ENCODE measurements at places on chromosomes 7 and 10.

GRCh38 chr7:18481776-18482175 lies 13.8 kb upstream of the HDAC9 start:
- DNase-seq = no peak

DNA sequence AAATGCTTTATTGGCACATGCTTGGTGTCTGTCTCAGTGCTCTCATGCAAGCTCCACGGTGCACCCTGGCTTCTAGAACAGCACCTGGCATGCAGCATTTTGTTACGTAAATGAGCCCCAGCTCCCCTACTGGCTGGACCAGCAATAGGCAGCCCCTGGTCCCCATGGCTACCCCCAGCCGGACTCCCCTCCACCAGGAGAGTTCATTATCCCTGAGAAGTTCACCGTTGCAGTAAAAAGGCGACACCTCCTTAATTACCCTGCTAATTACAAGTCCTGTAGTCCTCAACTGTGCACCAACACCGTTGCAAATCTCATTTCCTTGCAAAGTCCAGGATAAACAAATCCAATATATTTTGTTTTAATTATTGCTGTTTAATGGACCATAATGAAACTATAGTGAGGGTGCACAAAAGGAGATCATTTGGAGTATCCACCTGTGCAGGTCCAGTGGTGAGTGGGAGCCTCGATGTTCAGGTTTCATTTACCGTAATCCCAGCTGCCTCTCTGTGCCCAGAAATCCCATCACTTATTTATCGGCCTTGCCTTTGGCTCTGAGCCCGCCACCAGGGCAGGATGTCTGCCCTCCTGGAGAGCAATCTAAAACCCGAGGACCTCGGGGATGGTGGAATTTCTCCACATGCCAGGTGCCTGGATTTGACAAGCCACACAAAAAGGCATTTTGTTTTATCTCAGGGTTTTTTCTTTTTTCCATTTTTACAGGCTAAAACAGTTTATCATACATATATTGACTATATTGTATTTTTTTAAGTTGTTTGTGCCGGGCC lies 12.8 kb upstream of the DRGX start:
- DNase-seq = no peak

DNA sequence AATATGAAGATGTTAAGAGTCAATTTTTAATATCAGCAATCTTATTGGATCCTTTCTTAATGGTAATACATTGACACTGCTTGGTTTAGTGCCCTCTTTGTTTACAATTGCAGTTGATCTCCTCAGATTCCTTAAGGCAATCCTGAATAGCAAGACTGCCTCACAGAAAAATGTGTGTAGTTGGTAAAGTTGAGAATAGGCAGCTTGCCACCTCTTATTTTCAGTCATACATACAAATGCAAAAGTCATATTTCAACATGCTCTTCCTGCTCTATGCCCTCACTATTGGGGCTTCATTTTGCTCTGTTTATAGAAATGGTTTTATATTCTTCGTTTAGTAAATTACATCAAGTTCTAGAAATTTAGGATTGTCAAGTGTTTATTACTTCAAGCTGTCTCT lies 661.1 kb upstream of the ANKRD30A start:
- no peak for DNase-seq

DNA sequence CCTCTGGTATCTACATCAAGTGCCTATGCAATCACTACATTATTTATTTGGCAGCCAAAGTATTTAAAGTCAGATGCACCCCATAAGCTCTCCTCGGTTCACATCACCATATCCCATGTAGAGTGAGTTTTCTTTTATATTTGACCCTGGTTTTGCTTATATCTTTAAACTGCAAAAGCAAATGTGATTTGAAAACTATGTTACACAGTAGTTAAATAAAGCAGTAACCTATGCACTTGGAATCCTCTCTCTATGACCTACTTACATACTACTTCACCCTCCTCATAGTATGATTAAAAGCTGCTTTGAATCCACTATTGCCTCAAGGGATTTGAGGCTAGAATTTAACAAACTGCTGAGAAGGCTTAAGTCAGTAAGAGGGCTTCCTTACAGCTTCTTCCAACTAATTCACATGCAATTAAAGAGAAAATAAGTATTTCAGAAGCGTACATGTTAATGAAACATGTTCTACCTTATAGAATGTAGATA lies 2.2 kb upstream of the CELF2 start:
- DNase-seq = no peak

DNA sequence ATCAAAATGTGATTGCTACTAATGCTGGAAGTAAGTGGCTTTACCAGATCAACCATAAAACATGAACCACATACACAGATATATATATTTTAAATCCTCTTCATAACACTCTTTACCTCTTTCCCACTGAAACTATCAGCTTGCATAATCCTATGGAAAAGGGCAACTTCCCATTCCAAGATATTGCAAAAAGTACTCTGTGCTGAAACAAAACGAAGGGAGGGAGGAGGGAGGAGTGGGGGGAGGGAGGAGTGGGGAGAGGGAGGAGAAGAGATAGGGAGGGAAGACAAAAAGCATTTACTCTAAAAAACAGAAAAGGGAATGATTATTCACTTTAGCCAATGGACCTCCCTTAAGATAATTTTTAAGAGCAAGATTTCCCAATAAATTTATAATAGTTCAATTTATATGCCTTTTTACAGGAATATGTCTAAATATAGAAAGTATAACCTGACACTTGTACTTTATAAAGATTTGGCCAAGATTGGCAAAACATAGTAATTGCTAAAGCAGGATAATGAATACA lies 344.8 kb upstream of the NFE2L3 start:
- DNase-seq = no peak

DNA sequence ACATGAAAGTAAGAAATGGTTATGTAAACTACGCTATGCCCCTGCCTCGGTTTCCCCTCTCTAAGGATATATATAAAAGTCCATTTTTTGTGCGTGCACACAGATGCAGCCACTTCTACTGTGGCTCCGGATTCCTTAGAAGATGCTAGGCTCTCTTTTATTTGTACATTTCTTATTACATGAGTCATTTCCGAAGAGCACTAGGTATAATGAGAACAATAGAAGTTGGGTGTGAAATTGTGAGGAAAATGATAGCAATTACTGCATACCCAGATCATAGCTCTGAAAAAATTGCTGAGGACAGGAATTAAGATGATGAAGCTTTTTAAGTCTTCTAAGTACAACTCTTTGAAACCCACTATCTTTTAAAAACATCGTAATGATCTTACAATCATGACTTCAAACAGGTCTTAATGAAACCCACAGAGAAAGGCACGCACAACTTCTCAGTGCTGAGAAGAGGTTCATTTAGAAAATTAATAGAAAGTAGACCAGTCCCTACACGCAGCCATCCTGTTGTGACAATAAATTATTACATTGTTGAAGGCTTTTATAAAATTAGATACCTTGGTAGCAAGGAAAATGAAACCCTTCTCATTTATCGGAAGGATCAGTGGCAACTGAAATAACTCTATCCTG lies 96.2 kb upstream of the FGFR2 start:
- DNase-seq = no peak

- no peak for DNase-seq
Observed at GRCh38 chr7:125358551-125359167, 429.0 kb upstream of the POT1 start.

GRCh38 chr7:90764848-90765570 lies 168.9 kb downstream of the CDK14 start:
- DNase-seq = no peak

- peak; percentile 30 for DNase-seq
Observed at GRCh38 chr10:88114368-88114767, 250.9 kb downstream of the PTEN start.

GRCh38 chr7:95155965-95156364 lies 168.4 kb downstream of the PON1 start:
- no peak for DNase-seq

DNA sequence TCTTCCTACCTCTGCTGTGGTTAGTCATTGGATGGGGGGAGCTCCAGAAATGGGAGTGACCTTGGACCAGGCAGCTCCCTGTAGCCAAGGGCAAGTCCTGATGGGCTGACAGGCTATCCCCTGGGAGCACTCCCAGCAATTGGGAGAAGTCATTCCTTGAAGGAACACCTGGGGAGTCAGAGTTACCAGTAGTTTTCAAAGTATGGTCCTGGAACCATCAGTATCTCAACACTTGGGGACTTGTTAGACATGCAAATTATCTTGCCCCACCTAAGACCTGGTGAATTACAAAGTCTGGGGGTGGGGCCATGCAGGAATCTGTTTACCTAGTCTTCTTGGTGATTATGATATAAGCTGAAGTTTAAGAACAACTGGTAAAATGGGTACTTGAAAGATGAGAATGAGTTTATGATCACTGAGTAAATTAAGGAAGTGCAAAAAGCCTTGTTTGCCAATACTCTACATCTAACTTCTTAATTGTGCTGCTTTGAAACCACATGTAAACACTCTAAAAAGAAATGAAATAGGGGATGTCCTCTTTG lies 287.3 kb upstream of the LRRN3 start:
- no peak for DNase-seq

GRCh38 chr10:43177595-43177994 lies 39.4 kb downstream of the CSGALNACT2 start:
- no peak for DNase-seq

GRCh38 chr10:77253147-77253545 lies 384.5 kb downstream of the KCNMA1 start:
- no peak for DNase-seq

DNA sequence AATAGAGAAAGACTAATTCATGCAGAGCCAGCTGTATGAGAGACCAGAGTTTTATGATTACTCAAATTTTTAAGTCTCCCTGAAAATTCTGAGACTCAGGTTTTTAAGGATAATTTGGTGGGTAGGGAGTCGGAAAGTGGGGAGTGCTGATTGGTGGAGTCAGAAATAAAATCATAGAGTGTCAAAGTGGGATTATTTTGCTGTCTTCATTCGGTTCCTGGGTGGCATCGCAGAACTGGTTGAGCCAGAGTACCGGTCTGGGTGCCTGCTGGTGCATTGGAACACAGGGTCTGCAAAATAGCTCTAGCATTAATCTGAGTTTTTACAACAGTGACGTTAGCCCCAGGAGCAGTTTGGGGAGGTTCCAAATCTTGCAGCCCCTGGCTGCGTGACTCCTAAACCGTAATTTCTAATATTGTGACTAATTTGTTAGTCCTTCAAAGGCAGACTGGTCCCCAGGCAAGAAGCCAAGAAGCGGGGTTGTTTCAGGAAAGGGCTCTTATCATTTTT lies 32.4 kb downstream of the GPRIN2 start:
- no peak for DNase-seq

DNA sequence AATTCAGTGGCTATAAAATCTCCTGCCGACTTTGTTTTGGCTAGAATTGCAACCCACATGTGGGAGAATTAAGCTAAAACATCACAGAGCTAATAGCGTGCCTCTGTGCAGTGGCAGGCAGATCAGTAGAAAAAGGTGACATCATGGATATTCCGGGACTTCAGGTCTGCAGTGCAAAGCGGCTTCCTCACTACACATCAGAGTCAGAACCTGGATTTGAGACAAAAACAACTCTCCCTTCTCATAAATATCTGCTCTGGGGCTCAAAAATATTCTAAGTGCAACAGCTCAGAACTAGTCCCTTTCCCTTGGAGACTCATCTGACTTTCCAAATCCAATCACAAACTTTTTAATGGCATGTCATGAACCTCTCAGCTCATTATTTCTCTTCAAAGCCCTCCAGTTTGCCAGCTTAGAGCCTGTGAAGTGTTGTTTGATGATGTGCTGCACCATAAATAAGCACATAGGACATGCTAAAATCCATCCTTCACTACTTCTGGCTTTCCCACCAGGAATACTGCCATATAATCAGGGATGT lies 337.1 kb downstream of the RNLS start:
- no peak for DNase-seq

- DNase-seq = no peak
Observed at GRCh38 chr7:79137942-79138341, 315.5 kb downstream of the MAGI2 start.

DNA sequence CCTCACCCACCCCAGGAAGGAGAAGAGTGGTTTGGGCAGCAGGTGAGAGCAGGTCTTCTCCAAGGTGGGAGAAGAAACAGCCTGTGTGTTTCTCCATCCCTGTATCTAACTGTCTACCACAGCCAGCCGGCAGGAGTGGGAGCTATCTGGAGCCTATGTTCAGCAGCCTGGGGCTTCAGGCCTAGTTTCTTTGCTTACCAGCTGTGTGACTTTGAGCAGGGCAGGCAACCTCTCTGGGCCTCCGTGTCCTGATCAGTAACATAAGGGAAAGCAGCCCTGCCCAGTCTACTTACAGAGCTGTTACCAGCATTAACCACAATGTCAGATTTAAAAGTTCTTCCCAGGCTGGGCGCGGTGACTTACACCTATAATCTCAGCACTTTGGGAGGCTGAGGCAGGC lies 450.7 kb upstream of the ZMIZ1 start:
- no peak for DNase-seq

DNA sequence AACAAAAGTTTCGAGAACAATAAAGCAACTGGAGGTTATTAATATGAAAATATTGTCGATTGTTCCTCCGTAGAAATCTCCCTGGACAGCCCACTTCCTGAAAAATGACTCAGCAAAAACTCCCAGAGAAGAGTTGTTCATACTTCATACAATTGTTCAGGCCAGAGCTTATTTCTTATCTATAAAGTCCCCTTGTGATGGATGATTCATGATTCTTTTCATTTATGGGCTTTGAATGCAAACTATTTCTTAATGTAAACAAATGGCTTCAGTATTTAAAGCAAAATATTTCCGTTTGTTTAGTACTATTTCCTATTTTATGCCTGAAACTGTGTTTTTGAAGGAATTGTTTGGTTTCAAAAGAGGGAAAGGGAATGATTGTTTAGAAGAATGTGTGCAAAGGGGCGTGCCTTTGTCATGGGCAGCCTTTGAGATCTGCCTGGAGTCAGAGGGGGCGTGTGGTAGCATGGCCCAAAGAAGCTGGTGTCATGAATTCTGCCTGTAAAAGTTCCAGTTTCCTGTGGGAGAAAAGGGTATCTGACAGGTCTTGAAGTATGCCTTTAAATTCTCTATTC lies 26.2 kb upstream of the EXOC6 start:
- peak; percentile 13 for DNase-seq

- DNase-seq = peak; percentile 53
Observed at GRCh38 chr7:128755819-128756476, 16.8 kb downstream of the CALU start.

DNA sequence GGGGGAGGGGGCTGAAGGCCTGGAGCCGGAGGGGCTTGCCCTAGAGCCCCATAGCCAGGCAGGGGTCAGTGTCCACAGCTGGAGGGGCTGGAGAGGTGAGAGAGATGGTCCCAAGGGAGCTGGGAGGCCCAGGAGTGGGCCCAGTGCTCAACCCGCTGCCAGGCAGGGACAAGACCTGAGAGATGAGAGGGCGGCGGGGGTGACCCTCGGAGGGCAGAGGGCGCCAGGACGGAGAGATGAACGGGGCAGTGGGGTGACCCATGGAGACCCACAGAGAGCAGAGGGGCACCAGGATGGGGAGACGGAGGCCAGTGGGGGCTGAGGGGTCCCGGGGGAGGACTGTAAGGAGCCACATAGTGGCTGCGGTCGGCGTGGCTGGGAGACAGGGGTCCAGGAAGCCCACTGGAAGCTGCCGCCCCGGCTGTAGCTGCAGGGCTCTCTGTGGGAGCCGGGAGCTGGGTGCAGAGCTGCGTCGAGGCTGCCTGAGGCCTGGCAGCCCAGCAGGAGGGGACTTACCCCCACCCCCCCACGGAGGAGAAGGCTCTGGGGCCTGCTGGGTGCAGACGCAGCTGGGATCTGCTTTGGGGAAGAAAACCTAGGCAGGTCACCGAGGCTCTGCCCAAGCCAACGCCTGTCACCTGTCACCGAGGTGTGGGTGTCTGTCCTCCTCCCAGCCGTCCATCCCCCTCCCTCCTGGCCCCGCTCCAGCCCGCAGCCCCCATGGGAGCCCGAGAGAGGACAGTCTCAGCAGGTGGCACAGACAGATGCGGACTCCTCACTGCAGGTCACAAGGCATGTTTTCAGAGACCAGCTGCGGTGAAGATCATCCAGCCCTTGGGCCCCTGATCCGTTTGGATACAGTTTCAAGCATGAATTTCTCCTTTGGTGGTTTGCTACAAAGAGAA lies 25.1 kb downstream of the PWWP2B start:
- no peak for DNase-seq

Measured in pons (tissue), 1 donor.